ENCODE measurements at places on chromosomes 7 and 10. TPM values are rescaled to one million over a fixed set of nuclear protein-coding genes. Genes with fewer than 3 reads are reported as not detected.

GRCh38 chr7:139541600-139542307 lies 18.3 kb downstream of the CLEC2L start:
- no peak for DNase-seq

The TAS2R4 gene
- total RNA-seq, result 1.4 TPM

- DNase-seq, result peak; percentile 42
Observed at GRCh38 chr7:143003393-143004051, 23.4 kb downstream of the OR9A2 start.

The FAM13C gene
- not detected for total RNA-seq

DNA sequence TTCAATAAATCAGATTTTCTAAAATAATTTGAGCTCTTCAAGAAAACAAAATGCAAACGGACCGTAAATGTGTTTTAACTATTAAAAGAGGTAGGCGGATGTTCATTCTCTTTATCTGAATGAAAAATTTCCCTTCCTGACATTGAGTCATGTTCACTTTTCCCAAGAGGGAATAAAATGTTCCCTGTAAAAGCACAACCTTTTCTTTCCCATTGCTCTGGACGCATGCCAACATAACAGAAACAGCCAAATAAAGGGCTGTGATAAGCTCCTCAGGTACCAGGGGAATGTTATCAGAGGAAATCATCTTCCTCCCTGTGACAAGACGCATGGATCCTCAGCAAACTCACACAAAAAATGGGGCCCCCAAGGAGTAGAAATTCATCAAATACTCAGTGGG lies 251.8 kb downstream of the MTERF1 start:
- no peak for DNase-seq

DNA sequence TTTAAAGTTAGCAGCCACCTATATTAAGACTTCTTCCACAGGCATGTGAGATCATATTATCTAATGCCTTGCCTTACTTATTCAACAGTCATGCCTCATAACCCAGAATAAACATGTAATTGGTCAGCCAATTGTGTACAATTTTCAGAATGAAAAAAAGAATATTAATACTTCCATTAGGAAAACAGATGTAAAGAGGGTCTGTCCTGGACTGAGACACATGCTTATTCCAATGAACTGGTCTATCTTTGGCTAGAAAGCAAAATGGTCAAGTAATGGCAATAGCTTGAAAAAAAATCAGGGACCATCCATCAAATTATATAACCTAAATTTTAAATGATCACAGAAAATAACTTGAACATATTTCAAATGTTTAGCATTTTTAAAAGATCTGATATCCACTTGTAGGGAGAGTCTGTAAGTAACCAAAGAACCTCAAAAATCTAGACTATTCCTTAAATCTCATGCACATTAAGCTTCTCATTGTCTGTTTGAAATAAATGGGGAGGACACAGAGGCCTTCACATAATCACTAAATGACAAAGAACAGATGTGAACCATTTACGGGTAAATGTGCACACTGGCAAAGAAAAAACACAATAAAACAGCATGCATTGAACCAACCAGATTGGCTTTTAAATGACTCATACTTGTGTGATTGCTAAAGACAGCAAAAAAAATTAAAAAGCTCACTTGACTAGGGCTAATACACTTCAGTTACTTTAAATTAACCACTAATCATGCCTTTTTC lies 568.8 kb upstream of the PCDH15 start:
- no peak for DNase-seq

The PKD2L1 gene
- 0.60 TPM for total RNA-seq

GRCh38 chr10:124066781-124067714 lies 26.4 kb downstream of the CHST15 start:
- DNase-seq, result no peak

- no peak for DNase-seq
Observed at GRCh38 chr10:51952056-51952455, 252.7 kb upstream of the CSTF2T start.

The MYL10 gene
- not detected for total RNA-seq

DNA sequence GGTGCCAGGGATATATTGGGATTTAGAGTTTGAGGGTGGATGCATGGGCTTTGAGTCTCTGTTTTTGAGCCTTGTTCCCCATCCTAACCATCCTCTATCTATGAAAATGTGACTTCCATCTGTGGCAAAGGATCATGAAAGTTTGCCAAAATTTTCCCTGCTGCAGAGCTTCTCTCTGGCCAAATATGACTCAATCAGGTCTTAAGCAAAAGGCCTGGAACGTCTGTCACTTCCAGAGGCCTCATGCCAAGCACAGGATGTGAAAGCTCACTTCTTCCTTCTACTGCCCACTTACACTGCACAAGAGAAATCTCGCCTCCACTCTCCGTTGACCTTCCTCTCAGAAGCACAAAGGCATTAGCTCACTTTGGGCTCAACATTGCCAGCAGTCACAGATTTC lies 696.9 kb upstream of the NRP1 start:
- DNase-seq, result no peak

DNA sequence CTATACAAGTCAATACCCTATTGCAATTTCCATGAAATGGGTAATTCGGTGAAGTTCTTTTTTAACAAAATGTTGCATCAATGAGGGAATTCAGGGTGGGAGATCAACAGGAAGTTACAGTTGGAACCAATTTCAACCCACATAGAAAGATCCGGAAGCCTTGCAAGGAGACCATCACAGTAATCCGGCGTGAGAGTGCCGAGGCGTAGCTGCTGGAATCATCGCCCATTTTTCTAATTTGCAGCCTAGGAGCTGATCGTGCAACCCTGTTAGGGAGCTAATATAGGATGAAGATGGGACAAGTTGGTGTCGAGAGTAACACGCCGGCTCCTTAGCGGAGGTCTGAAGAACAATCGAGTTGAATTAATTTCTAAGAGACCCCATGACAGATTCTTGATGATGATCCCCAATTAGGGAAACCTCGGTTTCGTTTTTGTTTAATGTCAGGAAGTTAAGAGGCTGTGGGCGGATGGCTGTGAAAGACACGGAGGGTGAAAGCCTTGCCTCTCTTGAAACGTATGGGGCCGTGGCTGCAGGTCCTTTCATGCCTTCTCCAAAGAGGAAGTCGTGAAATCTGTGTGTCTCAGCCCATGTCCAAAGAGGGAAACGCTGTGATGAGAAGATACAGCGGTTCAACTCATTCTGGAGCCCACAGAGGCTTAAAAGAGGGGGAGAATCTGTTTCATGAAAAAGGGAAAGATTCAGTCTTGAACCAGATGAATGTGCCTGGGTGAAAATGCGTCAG lies 51.2 kb upstream of the CARD11 start:
- DNase-seq, result peak; percentile 50

The CSGALNACT2 gene
- total RNA-seq, result 55.2 TPM

The TET1 gene
- total RNA-seq, result 0.69 TPM

GRCh38 chr10:43452356-43452914 lies 15.5 kb downstream of the ZNF487 start:
- DNase-seq, result no peak

GRCh38 chr10:78802866-78803265 lies 265.9 kb upstream of the ZMIZ1 start:
- DNase-seq, result no peak

DNA sequence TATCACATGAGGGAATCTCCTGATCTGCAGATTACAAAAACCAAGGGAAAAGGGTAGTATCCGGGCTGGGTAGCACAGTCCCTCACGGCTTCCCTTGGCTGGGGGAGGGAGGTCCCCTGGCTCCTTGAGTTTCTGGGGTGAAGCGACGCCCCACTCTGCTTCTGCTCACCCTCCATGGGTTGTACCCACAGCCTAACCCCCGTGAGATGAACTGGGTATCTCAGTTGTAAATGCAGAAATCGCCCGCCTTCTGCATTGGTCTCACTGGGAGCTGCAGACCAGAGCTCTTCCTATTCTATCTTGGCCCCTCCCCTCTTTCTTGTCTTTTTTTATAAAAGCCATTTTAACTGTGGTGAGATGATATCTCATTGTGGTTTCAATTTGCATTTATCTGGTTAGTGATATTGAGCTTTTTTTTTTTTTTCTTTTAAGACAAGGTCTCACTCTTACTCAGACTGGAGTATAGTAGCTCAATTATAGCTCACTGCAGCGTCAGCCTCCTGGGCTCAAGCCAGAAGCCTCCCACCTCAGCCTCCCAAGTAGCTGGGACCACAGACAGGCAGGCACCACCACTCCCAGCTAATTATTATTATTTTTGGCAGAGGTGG lies 87.8 kb downstream of the ABCC2 start:
- DNase-seq, result peak; percentile 71

GRCh38 chr10:132212816-132213215 lies 26.1 kb downstream of the DPYSL4 start:
- no peak for DNase-seq

- no peak for DNase-seq
Observed at GRCh38 chr10:90988802-90989201, 67.9 kb upstream of the ANKRD1 start.

The CLDN4 gene
- total RNA-seq, result 0.34 TPM

The SPDYE6 gene
- total RNA-seq, result not detected

GRCh38 chr7:88217675-88218428 lies 2.0 kb downstream of the SRI start:
- no peak for DNase-seq

DNA sequence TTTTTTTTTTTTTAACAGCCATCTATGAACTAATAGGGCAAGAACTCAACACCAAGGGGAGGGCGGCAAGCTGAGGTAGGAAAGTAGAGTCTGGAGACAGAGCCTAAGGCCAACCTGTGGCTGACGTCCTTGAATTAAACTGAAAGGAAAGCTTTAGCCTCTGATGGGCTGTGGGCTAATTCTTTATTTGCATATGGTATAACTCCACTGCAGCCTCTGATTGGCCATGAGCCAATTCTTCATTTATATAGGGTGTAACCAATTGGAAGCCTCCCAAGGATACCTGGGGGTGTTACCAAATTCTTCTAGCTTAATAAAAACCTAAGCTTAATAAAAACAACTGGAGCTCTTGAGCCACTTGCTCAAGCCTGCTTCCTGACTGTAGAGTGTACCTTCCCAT lies 10.3 kb downstream of the TYW1 start:
- no peak for DNase-seq

DNA sequence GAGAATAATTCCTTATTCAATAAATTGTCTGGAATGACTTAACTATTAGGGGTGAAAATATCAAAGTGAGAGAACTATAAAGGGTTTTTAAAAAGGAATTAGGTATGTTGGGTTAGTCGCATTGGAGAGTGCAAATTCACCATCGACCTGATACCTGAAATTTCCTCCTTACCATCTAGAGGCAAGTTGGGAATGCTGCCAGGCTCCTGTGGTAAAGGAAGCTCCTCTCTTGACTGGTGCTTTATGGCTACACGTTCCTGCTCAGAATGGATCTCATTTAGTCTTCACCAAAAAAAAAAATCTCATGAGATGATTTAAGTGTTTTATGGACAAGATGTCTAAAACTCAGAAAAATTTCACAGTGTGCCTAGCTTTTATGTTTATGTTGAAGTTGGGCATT lies 129.8 kb downstream of the EGFR start:
- DNase-seq, result no peak
